ENCODE measurements at places on chromosomes 4 and X. TPM values are rescaled to one million over a fixed set of nuclear protein-coding genes. Genes with fewer than 3 reads are reported as not detected.

GRCh38 chr4:2103843-2104547, 44.9 kb downstream of the NAT8L start:
- no peak for DNase-seq

- no peak for DNase-seq
These were observed 92.7 kb downstream of the CBLL2 start for GRCh38 chrX:22365460-22365859.

DNA sequence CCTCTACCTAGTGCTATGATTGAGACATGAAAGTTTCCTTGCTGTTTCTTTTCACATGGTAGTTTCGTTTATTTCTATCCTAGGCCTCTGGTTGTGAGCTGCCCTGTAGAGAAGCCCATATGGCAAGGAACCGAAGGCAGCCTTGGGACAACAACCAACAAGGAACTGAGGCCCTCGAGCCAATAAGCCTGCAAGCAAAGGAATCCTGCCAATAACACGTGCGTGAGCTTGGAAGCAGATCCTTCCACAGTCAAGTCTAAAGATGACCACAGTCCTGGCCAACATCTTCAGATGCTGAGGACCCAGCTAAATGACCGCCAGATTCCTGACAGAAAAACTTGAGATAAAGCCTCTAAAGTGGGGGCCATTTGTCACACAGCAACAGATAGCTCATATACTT, 100.4 kb upstream of the FAM9B start:
- DNase-seq = no peak

DNA sequence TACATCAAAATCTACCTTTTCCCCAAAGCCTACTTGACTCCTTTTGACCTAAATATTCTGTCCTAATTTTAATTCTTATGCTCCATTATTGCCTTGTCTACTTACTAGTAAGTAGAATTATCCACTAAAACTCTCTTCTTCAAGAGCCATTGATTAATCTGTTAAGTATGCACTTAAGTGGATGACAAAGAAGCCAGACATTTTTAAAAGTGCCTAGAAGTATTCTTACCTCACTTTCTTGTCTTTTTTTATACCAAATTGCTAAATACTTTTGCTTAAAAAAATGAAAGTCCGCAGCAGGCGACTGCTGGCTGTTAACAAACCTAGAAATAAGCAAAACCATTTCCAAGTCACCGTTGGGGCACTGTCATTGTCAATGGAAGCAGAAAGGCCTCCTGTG, 20.1 kb upstream of the FRMPD4 start:
- DNase-seq = no peak

DNA sequence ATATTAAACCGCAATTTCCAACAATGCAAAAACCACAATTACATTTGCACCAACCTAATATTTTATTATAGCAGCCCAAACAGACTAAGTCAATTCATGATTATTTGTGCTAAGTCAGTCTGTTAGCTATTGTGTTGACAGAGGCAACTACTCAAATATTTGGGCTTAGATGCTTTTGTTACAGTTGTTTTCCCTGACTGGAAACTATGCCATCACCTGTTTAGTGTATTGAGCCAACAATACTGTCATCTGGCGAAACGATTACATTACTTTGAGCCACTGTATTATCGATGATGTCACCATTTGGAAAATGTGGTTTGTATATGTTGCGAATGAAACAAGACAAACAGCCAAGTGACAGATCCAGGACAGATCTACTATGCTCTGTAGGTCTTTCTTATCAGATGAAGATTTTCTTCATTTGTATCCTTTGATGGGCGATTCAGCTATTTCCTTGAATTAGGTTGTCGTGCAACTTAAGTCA, 38.7 kb upstream of the INTS6L start:
- no peak for DNase-seq

The VSIG4 gene
- total RNA-seq = 28.0 TPM

- no peak for DNase-seq
These were observed 540.4 kb downstream of the TRAM1L1 start for GRCh38 chr4:116544946-116545345.

GRCh38 chr4:123477711-123478209, 81.2 kb downstream of the SPRY1 start:
- DNase-seq = no peak

DNA sequence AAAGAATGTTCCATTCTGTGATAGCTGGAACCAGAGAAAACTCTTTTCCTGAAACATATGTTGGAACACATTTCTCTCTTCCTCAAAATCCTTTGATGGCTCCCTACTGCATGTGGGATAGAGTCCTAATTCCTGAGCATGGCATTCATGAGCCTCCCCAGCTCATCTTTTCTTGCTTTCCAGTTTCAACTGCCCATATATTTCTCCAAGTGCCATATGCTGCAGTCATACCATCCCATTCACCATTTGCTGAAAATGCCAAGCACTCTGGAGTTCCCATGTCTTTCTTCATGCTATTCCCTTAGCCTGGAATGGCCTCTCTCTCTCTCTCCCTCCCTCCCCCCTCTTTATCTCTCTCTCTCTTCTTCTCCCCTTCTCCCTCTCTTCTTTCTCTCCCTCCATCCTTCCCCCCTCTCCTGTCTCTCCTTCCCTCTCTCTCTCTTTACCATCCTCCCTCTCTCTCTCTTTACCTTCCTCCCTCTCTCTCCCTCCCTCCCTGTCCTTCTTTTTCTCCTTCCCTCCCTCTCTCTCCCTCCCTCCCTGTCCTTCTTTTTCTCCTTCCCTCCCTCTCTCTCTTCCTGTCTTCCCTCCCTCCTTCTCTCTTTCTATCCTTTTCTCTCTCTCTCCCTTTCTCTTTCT, 134.1 kb upstream of the GPC4 start:
- no peak for DNase-seq
